ENCODE measurements at places on chromosomes 5 and 9.
A peak's percentile ranks its signal among the peaks of the same experiment; 100 is the strongest.

DNA sequence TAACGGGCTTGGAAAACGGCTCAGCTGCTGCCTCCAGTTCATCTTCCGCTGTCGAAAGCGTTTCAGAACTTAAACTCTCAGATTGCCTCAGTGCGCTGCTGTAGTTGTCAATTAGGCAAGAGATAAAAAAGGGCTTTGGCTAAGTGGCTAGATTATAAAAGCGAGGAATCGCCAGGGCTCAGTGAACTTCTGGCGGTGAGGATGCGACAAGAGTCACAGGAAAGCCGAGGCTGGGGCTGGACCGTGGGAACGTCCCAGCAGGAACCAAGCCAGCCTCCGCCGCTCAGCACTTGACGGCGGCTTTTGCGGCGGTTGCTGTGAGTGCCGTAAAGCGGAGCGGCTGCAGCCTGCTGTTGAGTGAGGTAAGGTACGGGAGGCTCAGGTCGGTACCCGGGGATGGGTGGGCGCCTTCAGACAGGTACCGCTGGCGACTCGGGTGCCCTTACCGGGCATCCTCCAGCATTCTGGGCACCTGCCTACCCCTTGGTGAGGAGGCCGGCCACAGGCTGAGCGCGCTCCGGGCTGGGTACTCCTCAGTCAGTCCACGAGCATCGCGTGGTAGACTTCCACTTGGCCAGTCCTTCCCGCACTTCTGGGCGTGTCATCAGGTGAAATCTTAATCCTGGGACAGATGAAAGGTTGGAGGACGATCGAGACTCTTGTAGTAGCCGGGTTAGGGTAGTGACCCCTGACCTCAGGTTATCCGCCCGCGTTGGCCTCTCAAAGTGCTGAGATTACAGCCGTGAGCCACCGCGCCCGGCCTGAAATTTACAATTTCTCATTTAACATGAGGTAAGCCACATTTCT lies at the start of gene FKTN:
FKTN (plus strand) TSS at position 328 of the 807 bp plus-strand sequence. CDS start 16,902 bp downstream, outside the sequence.
- peak; percentile 88 for DNase-seq

DNA sequence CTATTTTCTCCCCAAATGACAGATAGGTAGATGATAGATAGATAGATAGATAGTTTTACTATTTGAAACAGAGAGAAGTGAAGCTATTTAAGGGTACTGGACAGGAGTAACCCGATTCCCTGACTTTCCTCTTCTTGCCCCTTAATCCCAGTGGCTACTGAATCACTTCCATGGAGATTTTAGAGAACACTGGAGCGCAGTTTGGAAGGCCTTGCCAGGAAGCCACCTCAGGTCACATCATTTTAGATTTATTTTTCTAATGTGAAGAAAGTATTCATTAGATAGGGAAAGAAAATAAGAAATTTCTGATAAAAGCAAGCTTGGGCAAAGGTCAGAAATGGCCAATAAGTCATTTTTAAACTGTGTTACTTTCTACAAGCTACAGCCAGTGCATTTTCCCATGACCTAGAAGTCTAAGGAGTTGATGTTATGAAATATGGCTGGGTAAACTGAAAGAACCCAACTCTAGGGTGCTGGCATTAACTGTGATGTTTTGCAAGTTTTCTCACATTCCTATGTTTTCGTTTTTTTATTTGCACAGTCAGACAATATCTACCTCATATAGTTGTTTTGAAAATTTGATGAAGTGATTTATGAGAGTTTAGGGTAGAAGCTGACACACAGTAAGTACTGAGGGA lies 544.7 kb upstream of the PTGER4 start:
- DNase-seq, result no peak

DNA sequence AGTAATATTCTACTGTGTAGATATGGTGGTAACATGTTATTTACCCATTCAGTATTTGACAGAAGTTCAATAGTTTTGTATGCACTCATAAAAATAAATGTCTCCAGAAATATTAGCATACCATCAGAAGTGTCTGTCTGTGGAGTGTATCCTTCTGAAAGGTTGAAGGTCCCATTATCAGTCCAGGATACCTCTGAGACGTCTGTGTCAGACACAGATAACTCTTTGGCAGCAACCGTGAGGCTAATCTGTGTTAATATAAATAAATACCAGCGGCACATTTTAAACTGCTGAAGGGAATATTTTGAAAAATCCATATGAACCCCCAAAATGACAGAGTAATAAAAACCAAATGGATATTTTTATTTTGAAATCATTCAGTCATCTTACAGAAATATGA lies 11.9 kb upstream of the ZNF622 start:
- DNase-seq, result no peak

- DNase-seq, result peak; percentile 47
These were observed 11.3 kb upstream of the GRHPR start for GRCh38 chr9:37410969-37411785.

GRCh38 chr5:58582019-58582802 lies 664 bp upstream of the RAB3C start:
- DNase-seq, result no peak

- DNase-seq, result no peak
These were observed 53.0 kb downstream of the NEURL1B start for GRCh38 chr5:172694061-172694460.

DNA sequence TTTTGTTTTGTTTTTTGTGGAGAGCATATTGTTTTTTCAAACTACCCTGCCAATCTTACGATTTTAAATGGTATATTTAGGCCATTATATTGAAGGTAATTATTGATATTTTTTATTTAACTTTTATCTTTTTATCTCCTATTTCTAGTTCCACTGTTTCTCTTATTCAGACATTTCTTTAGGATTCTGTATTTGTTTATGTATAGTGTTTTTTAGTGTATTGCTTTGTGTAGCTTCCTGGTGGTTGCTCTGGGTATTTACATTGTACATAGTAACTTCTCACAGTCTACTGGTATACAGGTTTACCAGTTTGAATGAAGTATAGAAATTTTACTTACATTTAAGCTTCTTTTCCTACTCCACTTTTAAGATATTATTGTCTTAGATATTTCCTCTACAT lies 63.2 kb downstream of the ERCC6L2 start:
- no peak for DNase-seq

All from activated T-cell treated with anti-CD3 and anti-CD28 coated beads, Interleukin-2, amount 50 U/mL, for 24 hours (primary cell).